ENCODE measurements at places on chromosomes 12 and 14.

DNA sequence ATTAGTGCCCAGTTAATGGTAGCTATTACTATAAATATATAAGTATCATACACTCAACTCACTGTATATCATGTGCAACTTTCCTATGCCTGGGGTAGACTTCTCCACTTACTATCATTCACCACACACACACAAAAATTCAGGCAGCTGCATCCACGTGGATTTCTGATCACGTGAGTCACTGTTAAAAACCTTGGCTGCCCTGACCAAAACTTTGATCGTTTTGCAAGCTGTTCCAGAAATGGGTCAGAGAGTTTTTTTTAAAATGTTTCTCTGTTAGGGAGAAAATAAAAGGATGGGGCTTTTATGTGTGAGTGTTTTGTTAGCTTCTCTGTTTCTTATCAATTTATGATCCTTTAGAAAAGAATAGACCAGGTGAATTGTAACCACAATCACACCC, 198.2 kb upstream of the CNOT2 start:
- DNase-seq: no peak

- no peak for DNase-seq
These were observed 39.2 kb downstream of the BCAT1 start for GRCh38 chr12:24909667-24910066.

- no peak for DNase-seq
These were observed 335.8 kb downstream of the FLRT2 start for GRCh38 chr14:85865701-85866100.

GRCh38 chr12:68310370-68310769, 21.8 kb downstream of the MDM1 start:
- DNase-seq: no peak

- DNase-seq: peak; percentile 24
These were observed 53.8 kb upstream of the CCDC175 start for GRCh38 chr14:59630288-59630963.

DNA sequence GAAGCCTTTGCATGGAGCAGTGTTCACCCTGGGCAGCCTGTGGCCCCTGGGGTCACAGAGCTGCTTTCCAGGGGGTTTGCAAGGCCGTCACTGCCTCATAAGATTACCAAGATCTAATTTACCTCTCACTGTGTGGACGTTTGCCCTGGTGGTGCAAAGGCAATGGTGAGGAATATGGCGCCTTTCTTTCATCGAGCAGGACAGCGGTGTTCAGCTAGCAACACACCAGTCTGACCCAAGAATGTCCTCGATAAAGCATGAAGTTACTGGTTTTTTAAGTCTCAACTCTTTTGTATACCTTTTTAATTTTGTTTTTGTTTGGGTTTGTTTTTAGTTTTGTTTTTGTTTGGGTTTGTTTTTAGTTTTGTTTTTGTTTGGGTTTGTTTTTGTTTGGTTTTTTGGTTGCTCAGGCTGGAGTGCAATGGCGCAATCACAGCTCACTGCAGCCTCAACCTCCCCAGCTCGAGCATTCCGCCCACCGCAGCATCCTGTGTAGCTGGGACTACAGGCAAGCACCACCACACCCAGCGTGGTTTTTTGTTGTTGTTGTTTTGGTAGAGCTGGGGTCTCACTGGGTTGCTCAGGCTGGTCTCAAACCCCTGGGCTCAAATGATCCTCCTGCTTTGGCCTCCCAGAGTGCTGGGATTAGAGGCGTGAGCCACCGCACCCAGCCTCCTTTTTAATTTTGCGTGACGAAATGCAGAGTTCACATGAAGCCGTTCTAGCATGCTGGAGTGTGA, 57.9 kb downstream of the PPP2R5C start:
- no peak for DNase-seq

DNA sequence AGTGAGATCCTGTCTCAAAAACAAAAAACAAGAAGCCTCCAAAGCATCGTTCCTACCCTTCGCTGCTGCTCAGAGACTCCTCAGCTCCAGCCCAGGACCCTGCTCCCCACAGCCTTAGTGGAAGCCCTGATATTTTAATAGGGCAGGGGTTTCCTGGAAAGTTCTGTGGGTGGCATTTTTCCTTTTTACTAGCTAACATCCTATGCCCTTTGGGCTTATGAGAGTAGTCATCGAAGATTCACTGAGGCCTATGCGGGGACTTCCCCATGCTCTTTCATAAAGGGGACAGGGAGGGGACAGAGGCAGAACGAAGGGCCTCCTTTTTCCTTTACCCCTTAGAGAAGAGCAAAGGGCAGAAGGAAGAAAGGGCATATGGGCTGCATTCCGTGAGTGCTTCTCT, 8.3 kb downstream of the LAG3 start:
- DNase-seq: no peak

GRCh38 chr12:25852792-25853191, 105.7 kb upstream of the RASSF8 start:
- DNase-seq: no peak

DNA sequence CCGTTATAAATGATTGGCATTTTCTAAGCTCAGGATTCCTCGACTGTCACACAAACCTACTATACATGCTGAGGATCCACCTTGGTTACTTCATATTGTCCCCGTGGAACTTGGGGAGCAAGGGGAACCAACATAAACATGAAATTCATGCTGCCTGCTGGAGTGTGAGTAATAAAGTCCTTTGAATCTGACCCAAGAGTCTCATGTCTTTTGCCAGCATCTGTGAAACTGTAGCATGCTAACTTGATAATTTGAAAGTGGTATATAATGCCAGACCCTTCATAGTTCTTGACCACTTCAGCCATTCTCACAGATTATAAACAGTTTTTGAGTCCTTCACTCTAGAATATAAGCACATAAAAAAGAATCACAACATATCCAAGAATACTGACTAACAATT, 17.1 kb downstream of the SLC35F4 start:
- DNase-seq: no peak

GRCh38 chr12:43863770-43864366, 28.0 kb downstream of the TMEM117 start:
- no peak for DNase-seq

GRCh38 chr14:54182419-54183045, 214.3 kb upstream of the CDKN3 start:
- no peak for DNase-seq

DNA sequence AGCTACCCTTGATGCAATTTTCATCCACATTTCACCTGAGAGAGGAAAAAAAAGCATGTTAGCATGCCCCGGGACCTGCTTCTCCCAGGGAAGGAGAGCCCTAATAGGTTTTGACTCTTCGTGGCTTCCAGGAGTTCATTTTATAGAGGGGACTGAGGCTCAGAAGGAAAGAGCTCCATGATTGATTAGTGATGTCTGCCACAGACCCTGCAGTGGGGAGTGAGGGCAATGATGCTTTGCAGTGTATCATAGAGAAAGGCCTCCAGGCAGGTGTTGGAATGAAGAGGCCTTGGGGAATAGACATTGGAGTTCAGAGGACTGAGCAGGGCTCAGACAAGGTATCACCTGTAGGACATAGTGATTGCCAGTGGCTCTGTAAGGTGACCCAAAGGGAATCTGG, 41.5 kb downstream of the RNFT2 start:
- DNase-seq: no peak

DNA sequence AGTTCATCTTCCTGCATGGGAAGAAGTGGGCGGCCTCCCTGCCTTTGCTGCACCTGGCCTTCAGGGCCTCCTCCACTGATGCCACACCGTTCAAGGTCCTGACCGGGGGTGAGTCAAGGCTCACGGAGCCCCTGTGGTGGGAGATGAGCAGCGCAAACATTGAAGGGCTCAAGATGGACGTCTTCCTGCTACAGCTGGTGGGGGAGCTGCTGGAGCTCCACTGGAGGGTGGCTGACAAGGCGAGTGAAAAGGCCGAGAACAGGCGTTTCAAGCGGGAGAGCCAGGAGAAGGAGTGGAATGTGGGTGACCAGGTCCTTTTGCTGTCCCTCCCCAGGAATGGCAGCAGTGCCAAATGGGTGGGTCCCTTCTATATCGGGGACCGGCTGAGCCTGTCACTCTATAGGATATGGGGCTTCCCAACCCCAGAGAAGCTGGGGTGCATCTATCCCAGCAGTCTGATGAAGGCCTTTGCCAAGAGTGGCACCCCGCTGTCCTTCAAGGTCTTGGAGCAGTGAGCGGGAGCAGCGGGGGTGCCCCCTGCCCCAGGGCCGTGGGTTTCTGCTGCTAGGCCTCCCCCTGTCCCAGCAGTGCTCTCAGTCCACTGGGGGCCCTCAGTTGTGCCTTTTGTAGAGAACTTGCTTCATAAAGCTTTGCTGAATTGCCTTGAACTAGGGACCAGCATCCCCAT, 12.4 kb downstream of the CBLN3 start:
- DNase-seq: no peak

DNA sequence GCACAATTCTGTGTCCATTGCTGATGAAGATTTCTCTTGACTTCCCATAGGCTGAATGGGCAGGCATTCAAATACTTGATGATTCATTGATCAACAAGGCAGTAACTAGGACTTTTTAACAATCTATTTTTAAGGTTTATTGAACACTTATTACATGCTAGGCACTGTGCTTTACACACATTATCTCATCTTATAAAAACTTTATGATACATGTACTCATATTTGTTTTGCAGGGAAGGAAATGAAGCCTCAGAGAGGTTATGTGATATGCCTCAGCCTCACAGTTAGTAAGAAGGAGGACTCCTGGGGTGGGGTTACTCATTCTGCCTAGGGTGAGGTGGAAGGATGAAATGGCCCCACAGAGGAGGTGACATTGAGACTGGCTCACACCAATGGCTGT, 12.9 kb upstream of the EMP1 start:
- no peak for DNase-seq

DNA sequence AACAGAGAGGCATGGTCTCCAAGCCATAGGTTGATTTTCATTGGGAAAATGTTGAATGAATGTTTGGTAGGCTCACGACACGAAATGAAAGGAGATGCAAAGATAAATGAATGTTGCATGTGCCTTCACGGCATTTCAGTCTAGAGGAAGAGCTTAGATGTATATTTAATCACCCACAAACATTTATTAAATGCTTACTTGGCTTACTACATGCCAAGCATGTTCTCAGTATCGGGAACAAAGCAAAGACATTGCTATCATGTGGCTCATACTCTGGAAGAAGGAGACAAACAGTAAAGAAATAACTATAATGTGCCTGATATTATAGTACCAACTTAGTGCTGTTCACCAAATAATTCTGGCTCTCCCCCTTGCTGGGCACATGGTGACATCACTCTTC, 133.5 kb downstream of the LLPH start:
- no peak for DNase-seq

- no peak for DNase-seq
These were observed 34.1 kb downstream of the CYP46A1 start for GRCh38 chr14:99718031-99718810.

- DNase-seq: no peak
These were observed 22.4 kb downstream of the MAPK1IP1L start for GRCh38 chr14:55073856-55074255.

- no peak for DNase-seq
These were observed 88.3 kb downstream of the IRF2BPL start for GRCh38 chr14:76940021-76940760.

GRCh38 chr12:49478949-49479664, 59.7 kb upstream of the KCNH3 start:
- DNase-seq: no peak

DNA sequence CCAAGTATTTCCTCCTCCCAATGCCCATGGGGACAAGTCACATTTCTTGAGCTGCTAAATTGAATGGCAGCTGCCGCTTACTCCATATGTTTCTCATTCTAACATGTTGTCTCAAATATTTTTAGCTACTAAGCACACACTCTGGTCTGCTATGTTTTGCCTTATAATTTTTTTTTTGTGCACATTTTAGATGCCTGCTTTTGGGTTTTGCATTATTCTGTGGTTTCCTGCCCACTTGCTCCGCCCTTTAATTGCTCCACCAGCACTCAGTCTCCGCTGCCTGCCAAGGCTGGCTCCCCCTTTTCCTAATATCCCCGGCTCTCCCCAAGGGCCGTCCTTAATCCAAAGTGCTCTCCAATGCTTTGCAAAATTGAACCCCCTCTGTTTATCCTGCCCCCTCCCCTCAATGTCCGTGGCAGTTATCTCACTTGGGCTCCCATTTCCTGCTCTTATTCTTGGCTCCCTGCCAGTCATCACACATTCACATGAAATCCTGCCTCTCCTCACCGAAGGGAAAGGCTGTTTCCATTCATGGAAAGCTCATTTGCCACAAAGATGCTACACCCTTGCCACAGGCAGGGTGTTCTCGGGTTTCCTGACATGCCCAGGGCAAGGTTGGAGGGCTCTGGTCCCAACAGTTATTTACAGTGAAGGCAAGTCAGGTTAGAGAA, 79.4 kb downstream of the C12orf75 start:
- DNase-seq: no peak

DNA sequence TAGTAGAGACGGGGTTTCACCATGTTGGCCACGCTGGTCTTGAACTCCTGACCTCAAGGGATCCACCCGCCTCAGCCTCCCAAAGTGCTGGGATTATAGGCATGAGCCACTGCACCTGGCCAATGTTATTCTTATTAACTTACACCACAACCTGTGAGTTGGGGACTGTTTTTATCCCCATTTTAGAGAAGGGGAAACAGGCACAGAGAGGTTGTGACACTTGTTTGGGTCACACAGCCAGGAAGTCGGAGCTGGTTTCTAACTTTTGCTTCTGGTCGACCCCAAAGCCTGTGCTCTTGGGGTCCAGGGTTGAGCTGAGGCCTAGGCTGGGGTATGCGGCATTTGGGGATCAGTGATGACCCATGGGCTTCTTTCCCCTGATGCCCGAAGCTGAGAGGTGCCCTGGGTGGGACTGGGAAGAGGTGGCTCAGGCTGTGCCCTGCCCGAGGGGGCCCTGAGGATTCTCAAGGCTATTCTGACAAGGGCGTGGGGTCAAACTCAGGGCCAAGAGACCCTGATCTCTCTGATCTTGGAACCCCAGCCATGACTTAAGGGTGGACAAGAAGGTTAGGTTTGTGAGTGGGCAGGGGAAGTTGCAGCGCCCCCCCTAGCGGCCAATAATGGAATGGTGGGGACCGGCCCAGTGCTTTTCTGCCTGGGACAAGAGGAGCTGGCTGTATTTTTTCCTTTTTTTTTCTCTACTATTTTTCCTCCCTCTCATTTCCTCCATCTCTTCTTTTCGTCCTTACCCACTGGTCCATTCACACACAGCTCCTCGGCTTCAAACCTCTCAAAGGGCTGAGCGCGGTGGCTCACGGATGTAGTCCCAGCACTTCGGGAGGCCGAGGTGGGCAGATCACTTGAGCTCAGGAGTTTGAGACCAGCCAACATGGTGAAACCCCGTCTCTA, 3.0 kb downstream of the SDSL start:
- peak; percentile 54 for DNase-seq
